CD4-positive, CD25-positive, alpha-beta regulatory T cell (primary cell): ENCODE measurements at places on chromosomes 1 and 21. TPM values are rescaled to one million over a fixed set of nuclear protein-coding genes. Genes with fewer than 3 reads are reported as not detected.

Gene CHI3L1
- total RNA-seq, result not detected

DNA sequence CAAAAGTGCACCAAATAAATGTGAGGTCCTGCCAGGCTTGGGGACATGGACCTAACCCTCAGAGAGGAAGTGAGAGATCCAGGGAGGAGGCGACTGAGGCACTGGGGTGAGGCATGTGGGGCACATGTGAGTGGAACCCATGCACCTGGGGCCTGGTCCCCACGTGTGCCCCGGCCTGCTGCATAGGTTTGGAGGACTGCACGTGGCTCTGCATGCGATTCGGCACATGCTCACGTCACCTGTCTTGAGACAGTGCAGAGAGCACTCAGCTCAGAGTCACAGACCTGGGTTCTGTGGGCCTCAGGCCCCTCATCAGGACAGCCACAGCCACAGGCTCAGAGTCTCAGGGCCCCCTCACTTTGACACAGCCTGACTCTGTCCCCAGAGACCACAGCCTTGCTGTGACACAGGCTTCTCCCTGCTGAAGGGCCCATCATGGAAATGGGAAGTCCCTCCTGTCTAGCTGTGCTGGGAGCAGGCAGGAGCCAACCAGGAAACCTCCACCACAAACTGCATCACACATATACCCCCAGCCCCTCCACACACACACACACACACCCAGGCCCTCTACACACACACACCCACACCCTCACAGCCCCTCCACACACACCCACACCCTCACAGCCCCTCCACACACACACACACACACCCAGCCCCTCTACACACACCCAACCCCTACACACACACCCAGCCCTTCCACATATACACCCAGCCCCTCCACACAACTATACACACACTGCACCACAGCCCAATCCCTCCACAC is 48.2 kb downstream of the SLC9A1 start:
- no peak overlapping the region for H3K4me3 ChIP-seq
- H3K27ac ChIP-seq, result no peak overlapping the region
- H3K4me1 ChIP-seq, result peaks cover 12% of the 10 kb centered on the region

- H3K4me1 ChIP-seq, result no peaks in the 10 kb centered on the region
- H3K36me3 ChIP-seq, result no peaks in the 10 kb centered on the region
- no peak for DNase-seq
Measured at GRCh38 chr1:34709547-34709946, 45.3 kb upstream of the GJB5 start.

- DNase-seq, result peak; percentile 35
- H3K4me3 ChIP-seq, result peak overlapping the region; percentile 50
- H3K36me3 ChIP-seq, result no peaks in the 10 kb centered on the region
Measured at GRCh38 chr1:226121049-226121586, 58.6 kb downstream of the H3-3A start.

Gene KLHDC8A
- not detected for total RNA-seq

Gene LRIF1
- 3.6 TPM for total RNA-seq

DNA sequence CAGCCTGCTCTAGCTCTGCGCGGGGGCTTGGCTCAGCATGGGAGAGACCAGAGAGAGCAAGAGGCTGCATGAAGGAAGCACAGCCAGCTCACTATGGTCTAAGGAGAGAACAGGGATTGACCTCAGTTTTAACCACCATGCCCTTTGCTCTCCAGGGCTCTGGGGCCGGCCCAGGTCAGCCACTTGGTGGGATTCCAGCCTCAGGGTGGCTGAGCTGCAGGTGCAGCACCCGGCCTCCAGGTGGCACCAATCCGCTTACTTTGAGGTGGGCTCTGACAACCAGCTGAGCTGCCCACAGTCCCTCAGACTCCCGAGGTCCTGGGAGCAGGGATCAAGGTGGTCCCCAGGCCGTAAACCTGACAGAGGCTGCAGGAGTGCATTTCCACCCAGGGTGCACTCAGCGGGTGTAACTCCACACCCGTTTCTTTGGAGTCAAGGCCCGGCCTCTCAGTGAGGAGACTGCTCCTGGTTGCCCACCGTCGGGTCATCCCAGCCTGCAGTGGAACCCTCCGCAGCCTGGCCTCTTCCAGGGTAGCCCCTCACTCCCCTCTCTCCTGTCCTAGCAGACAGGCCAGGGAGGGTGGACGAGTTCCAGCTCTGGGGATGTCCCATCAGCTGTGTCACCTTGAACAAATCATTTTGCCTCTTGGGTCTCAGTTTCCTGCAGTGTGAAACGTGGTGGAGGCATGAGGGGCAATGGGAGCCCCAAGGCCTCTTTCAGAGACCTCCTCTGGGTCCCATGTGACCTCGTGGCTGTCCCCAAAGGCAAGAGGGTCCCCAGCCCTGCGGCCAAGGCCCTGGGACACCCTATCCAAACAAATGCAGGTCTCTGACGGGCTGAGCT is 607 bp upstream of the LGR6 start:
- DNase-seq, result peak; percentile 46
- no peak overlapping the region for H3K27ac ChIP-seq
- H3K4me3 ChIP-seq, result no peak overlapping the region
- H3K36me3 ChIP-seq, result no peaks in the 10 kb centered on the region

Gene CYP4Z1
- total RNA-seq, result not detected

GRCh38 chr1:229625071-229625914 is 629 bp downstream of the TAF5L start:
- no peaks in the 10 kb centered on the region for H3K27me3 ChIP-seq
- peak; percentile 42 for DNase-seq
- H3K4me1 ChIP-seq, result peaks cover 39% of the 10 kb centered on the region

Gene CATSPERE
- 0.49 TPM for total RNA-seq

Gene ATAD3C
- total RNA-seq, result 3.4 TPM
